ENCODE measurements at places on chromosomes 3 and 15.

GRCh38 chr15:47384776-47385175 lies 332.5 kb upstream of the SEMA6D start:
- no peak for DNase-seq

- no peak for DNase-seq
These were observed 119.9 kb downstream of the MBNL1 start for GRCh38 chr3:152388631-152389030.

DNA sequence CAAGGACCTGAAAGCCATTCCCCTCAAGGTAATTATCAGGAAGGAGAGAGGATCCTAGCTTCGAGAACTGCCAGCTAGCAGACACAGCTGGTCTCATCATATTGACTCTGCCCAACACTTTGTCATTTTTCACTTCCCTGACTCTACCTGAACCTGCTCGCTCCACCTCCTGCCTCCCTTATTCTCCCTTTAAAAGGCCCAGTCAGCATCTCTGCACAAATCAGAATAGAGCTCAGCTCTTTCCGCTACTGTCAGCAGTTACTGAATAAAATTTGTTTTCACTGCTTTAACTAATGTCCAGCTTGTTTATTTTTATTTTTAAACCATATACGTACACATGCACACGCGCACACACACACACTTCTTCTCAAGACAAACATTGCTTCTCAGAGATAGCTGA lies 57.2 kb upstream of the MCF2L2 start:
- DNase-seq, result no peak

DNA sequence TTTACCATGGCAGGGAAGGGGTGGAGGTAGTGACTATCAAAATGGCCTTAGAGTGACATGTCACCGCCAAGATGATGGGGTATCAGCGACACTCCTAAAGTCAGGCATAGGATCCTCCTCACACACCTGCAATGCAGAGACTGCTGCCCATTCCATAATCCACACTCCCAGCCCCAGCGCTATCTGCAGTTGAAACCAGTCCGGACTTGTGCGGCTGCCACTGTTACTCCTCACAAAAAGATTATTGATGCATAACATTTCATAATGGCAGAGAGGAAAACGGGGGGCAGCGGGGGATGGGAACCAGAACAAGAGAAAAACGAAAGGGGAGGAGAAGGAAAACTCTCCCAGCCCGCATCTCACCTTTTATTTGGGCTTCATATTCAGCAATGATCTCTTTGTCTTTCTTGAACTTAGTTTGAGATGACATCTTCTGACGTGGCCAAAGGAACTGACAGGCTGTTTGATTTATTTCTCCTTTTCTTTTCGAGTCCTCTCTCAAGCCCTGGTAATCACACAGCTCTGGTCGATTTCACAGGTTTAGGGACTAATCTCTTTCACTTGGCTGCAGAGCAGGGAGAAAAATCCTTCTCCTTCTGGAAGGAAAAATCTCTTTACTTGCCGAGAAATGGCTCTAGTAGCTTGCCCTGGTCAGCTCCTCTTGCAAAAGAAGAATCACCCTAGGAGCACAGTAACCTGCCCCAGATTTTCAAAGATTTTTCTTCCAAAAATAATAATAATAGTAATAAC lies 749 bp downstream of the SRGAP3 start:
- DNase-seq, result no peak

DNA sequence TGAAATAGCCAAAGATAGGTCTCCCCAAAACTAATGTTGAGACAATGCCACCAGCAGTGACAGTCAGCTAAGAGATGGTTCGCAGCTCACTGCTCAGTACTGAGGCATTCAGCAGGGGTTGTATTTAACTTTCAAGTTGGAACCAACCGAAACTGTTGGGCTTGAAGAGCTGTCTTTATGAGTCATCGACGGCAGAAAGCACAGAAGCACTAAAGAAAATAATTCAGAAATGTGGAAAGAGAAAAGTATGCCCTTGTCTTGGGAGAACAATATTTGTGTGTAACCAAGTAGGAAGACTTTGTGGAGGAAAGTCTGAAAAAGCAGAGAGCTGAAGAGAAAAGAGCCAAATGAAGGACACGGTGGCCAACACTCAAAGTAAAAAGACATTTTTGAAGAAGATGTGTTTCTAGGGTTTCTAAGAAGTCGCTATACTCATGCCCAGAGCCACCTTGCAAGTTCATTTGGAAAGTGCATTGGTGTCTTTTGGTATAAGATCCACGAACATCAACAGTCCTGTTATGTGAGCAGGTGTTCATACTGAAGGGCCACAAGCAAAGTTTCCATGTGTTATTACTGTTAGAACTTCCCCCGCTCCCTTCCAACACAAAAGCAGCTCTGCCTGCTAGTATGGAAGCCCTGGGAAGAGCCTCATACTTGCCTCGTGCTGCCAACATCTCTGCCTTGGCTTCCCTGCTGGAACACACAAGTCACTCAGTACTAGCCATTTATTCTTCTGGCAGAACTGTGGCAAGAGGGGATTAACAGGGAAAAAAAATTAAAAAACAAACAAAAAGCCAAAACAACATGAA lies 4.1 kb upstream of the RARB start:
- DNase-seq, result no peak

Measured in nucleus accumbens (tissue), 56 donors.